ENCODE measurements at places on chromosomes 12 and 14.

- no peak for DNase-seq
Measured at GRCh38 chr14:65164068-65164824, 61.9 kb upstream of the MAX start.

DNA sequence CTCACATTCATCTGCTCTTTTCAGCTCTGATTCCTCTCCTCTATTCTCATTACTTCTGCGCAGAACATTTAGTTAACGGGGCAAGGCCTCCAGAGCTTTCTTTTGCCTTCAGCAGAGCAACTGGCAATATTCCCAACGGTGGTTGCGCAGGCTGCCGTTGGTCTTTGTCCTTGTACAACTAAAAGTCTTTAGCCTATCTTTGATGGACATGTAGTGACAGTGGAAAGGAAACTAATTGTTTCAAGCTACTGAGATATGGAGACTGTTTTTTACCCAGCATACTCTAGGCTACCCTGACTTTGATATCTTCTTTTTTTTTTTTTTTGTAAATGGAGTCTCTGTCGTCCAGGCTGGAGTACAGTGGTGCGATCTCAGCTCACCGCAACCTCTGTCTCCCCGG is 12.6 kb downstream of the R3HDM2 start:
- no peak for DNase-seq

GRCh38 chr12:107019546-107019945 is 32.6 kb upstream of the MTERF2 start:
- DNase-seq = no peak

DNA sequence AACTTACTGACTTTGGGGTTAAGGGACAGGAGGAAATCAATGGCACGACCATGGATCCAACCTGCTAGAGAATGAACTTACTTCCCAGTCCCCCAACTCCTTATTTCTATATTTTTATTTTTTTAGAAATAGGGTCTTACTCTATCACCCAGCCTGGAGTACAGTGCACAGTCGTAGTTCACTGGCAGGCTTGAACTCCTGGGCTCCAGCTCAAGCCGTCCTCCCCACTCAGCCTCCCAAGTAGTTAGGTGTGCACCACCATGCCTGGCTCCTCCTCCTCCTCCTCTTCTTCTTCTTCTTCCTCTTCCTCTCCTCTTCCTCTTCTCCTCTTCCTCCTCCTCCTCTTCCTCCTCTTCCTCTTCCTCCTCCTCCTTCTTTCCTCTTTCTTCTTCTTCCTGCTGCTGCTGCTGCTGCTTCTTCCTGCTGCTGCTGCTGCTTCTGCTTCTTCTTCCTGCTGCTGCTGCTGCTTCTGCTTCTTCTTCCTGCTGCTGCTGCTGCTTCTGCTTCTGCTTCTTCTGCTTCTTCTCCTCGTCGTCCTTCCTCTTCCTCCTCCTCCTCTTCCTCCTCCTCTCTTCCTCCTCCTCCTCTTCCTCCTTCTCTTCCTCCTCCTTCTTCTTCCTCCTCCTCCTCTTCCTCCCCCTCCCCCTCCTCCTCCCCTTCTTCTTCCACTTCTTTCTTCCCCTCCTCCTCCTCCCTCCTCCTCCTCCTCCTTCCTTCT is 390.1 kb upstream of the RGS6 start:
- DNase-seq = no peak

- no peak for DNase-seq
Measured at GRCh38 chr14:104427131-104427851, 152.3 kb upstream of the C14orf180 start.
